HS-27A (cell line): ENCODE measurements at places on chromosomes 1 and 21.

DNA sequence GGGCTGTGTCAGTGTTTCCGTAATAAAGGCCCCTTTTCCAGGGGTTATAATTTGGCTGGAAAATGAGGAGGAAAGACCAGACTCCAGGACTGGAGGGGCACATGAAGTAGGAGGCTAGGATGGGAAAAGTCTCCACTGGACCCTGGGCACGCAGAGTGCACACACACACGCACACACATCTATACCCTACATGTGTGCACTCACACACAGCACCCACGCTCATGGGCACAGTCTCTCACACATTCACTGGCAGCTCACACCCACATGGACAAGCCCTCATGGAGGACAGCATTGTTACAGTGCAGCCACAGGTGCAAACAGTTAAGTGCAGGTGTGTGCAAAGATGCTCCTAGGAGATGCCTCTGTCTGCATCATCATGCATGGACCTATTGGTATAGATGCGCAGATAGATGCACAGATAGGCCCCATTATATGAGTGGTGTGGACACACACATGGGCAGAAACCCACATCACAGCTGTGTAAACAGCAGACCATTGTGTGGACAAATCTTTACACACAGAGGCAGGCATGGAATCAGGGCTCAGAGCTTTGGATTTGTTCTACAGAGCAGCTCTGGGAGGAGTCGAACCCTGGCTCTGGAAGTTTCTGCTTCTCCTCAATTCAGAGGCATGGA is 9.1 kb upstream of the RUNX3 start:
- no peak for DNase-seq

- DNase-seq, result no peak
These were observed 4.7 kb downstream of the SORT1 start for GRCh38 chr1:109392788-109393616.

GRCh38 chr1:86352086-86352485 is 44.0 kb downstream of the ODF2L start:
- no peak for DNase-seq

DNA sequence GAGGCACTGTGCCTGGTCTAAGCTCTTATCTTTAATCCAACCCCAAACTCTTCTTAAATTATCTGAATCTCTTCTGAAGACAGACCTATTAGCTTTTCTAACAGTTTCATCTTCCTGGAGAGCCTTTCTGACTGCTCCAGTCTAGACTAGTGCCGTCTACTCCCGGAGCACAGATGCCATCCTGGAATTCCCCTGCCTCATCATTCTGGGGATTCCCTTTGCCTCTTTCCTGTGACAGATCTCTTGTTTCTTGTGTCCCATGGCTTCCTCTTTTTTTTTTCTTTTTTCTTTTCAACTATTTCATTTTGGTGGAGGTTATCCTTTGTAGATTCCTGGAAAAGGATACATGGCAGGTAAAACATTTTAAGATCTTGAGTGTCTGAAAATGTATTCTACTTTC is 11.7 kb downstream of the SEMA4A start:
- no peak for DNase-seq

GRCh38 chr21:38645282-38645681 is 147.0 kb upstream of the ERG start:
- peak; percentile 66 for DNase-seq

GRCh38 chr1:77888781-77889642 is 588 bp downstream of the NEXN start:
- DNase-seq, result peak; percentile 62

- no peak for DNase-seq
These were observed 68.6 kb upstream of the HSPA13 start for GRCh38 chr21:14451546-14451945.

DNA sequence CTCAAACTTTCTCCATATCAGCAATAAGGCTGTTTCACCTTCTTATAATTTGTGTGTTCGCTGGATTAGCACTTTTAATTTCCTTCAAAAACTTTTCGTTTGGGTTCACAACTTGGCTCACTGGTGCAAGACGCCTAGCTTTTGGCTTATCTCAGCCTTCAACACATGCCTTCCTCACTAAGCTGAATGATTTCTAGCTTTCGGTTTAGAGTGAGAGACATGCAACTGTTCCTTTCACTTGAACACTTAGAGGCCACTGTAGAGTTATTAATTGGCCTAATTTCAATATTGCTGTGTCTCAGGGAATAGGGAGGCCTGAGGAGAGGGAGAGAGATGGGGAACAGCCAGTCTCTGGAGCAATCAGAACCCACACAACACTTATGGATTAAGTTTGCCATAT is 41.2 kb upstream of the IFNLR1 start:
- DNase-seq, result no peak

- DNase-seq, result no peak
These were observed 782 bp downstream of the PCAT6 start for GRCh38 chr1:202811296-202812175.

DNA sequence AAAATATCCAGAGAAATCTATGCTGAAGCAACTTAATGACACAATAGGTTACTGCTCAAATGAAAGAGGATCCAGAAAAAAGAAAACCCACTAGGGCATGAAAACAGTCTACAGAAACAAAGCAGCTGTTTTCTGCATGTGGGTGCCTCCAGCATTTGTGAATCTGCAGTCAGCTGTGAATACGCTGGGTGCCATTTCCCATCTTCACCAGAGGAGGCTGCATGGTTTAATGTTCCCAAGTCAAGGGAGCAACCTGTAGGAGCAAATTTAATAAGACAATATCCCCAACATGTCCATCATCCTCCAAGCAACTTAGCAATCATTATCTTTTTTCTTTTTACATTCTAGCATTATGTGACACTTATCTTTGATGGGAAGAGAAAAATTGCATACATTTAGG is 396.6 kb downstream of the BRINP2 start:
- DNase-seq, result no peak

DNA sequence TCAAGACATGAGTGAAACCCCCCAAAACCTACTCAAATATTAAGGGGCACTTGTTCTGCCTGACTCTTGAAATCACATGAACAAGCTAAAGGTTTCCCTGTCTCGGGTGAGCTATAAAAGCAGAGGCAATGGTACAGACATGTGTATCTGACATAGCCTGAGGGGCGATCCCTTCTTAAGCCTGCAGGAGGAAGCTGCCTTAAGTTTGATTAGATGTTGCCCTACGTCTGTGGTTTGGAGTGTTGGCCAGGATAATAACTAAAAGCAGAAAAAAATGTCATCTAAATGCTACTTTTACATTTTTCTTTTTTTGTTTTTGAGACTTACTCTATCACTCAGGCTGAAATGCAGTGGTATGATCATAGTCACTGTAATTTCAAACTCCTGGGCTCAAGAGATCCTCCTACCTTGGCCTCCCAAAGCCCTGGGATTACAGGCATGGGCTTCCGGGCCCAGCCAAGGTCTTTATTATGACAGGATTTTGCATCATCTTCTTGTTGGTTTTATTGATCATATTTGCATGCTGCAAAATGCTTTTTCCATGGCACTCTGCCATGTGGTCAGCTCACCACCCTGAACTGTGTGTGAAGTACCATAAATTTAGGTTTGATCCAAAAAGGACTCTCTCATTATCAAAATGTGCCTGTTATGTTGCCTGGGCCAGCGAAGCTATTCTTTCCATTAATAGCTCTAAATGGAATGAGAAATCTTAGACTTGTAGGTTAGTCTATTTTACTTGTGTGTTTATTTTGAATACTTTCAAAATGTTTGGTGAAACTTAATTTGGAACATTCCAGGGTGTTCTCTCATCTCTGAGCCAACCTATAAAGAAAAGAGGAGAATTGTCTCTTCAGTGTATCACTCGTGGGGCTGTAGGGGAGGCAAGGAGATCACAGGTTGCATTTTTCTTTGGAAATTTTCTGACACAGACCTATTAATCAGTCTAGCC is 15.0 kb upstream of the HMGN1 start:
- no peak for DNase-seq

DNA sequence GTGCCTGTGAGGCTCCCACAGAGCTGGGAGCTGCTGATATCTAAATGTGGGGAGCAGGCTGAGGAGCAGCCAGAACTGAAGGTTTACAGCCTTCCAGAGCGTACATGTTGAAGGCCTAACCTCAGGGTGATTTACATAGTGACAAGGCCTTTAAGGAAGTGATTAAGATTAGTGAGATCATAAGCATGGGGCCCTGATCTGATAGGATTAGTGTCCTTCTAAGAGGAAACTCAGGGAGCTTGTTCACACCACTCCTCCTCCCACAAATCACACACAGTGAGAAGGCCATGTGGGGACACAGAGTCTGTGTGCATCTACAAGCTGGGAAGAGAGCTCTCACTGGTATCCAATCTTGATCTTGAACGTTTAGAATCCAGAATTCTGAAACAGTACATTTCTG is 92.3 kb upstream of the NBPF6 start:
- no peak for DNase-seq

DNA sequence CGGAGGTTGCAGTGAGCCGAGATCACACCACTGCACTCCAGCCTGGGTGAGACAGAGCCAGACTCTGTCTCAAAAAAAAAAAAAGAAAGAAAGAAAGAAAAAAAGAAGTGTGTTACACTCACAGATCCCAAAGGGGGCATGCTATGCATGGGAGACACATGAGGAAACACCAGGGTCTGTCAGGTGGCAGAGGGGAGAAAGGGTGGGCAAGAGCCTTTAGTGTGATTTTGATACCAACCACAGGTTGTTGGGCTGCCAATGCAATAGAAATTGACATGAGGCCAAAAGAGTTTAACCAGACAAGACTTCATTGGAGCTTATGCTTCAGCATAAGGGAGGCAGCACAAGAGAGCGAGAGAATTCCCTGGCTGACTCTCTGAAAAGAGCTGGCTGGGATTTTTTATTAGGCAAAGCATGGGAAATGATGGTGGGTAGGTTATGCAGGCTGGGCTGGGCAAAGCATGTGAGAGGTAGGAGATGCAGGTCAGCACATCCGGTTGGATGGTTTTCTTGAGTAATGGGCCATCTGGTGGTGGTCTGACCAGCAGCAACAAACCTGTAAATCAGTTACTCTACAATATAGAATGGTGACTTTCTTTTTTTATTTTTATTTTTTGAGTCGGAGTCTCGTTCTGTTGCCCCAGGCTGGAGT is 11.7 kb upstream of the EXTL1 start:
- no peak for DNase-seq

DNA sequence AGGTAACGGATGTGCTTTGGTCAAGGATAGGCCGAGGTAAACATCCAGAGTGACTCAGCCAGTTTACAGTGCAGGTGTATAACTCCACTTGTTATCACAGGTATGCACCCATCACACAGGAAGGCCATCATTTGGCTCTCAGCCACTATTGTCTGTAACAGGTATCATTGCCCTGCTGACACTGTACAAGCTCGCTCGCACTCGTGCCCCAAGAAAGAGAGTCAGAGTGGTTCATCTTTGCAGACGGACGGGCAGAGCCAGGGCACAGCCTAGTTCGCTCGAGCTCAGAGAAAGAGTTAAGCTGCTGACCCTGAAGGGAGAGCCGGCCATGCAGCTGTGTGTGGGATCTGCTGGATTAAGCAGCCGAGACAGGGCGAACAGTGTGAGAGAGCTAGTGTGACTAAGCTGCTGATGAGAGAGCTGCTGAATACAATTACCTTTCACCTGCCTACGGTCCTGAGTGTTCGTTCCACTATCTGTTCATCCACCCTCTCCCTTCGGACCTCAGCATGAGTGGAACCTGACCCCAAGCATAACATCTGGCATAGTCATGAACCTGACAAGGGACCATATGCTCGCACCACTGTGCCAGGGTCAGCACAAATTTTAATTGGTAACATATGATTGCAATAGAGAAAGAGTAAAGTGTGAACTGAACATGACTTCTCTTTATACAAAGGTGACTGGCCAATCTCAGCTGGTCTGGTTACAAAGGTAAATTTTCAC is 27.0 kb upstream of the LYPD8 start:
- no peak for DNase-seq

DNA sequence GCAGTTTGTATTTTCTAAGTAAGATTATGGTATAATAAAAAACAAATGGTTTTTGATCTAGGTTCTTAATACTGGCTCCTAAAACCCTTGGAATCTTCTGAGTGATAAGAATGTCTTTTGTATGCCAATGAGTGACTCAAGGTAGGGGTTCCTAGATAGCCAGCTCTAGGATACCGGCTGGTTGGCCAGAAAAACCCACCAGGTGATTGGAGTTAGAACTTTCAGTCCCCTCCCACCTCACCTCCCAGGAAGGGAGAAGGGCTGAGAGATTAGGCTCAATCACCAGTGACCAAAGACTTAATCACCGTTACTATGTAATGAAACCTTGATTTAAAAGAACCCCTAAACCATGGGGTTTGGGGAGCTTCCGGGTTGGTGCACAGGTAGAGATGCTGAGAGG is 8.7 kb upstream of the BRDT start:
- no peak for DNase-seq

DNA sequence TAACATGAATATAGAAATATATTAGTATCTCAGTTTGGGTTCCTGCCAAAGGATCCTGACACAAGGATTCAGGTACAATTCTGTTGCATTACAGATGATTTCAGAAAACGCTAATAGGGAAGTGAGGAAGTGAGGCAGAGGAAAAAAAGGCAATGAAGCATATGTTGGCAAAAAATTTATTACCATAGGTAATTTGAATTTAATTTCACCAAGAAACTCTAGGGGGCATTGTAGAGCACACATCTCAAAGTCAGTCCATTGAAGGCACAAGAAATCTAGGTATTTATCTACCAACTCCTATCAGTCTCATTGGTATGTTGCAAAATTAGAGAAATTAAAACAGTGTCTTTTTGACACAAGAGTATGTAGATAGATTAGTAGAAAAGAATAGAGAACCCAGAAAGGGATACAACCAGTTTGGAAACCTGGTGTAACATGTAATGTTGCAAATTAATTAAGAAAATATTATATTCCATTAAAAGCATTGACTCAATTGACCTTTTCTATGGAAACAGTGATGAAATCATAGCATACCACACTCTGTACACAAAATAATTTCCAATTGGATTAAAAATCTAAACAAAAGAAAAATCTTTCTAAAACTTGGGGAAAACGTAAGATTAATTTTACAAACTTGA is 104.9 kb upstream of the SNX7 start:
- no peak for DNase-seq

DNA sequence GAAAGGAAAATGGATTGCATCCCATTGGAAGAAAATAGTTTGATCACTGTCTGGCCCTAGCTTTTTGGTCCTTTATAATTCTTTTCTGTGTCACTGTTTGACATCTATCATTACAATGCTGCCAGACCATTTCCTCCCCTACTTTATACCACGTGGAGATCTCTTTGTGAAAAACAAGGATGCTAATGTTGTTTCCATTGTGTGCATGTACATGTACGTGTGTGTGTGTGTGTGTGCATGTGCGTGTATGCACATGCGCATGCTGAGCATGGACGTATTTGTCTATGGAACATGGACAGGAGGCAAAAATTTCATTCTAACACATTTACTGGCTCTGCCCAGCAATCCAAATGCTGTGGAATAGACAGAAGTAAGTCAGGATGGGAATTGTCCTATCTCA is 153.1 kb upstream of the PLXNA2 start:
- no peak for DNase-seq
